ENCODE measurements at places on chromosomes 16 and 17.

GRCh38 chr16:14125708-14126107 lies 54.6 kb downstream of the MRTFB start:
- no peak for DNase-seq

- DNase-seq, result no peak
Observed at GRCh38 chr17:50909765-50910605, 43.8 kb upstream of the TOB1 start.

- DNase-seq, result no peak
Observed at GRCh38 chr16:23500862-23501225, 9.4 kb downstream of the GGA2 start.

DNA sequence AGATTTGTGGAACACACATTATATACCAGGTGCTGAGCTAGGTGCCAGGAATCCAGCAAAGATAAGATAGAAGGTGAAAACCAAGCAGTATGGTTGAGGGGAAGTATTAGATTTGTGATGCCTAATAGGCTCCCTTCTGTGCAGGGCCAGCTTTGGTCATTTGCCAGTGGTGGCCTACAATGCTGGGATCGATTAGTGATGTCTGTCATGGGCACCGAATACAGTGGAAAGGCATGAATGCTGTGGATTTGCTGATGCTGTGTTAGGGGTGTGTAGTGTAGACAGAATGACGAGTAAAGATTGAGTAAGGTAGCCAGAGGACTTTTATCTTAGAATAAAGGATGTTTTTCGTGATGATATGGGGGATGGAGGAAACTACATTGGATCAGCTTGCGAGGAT lies 48.9 kb downstream of the SNX29 start:
- no peak for DNase-seq

DNA sequence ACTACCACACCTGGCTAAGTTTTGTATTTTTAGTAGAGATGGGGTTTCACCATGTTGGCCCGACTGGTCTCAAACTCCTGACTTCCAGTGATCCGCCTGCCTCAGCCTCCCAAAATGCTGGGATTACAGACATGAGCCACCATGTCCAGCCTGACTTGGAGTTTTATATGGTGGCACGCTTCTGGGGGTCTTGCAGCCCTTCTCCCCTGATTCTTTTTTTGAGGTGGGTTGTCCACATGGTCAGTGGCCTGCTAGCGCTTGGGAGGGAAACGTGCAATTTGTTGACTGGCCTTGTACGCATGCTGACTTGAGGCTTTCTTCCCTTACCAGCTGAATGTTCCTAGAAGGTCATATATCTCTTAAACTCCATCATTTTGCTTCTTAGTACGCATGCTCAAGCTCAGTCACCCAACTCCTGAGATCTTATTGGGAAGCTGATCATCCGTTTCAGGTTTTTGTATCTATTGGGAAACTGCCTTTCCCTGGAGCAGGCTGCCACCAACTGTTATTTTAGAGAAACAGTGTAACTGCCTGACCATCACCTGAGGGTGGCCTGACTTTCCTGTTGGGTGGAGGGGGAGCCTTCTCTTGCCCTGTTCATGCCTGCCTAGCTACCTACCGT lies 13.7 kb upstream of the LDHD start:
- DNase-seq, result no peak
